Liver (tissue), 10 donors: ENCODE measurements at places on chromosomes 7 and 10. TPM values are rescaled to one million over a fixed set of nuclear protein-coding genes. Genes with fewer than 3 reads are reported as not detected.

Gene MPLKIP
- 20.5 TPM for total RNA-seq

Gene UCMA
- not detected for total RNA-seq

- DNase-seq: no peak
Observed at GRCh38 chr10:63441404-63441803, 24.4 kb downstream of the JMJD1C start.

DNA sequence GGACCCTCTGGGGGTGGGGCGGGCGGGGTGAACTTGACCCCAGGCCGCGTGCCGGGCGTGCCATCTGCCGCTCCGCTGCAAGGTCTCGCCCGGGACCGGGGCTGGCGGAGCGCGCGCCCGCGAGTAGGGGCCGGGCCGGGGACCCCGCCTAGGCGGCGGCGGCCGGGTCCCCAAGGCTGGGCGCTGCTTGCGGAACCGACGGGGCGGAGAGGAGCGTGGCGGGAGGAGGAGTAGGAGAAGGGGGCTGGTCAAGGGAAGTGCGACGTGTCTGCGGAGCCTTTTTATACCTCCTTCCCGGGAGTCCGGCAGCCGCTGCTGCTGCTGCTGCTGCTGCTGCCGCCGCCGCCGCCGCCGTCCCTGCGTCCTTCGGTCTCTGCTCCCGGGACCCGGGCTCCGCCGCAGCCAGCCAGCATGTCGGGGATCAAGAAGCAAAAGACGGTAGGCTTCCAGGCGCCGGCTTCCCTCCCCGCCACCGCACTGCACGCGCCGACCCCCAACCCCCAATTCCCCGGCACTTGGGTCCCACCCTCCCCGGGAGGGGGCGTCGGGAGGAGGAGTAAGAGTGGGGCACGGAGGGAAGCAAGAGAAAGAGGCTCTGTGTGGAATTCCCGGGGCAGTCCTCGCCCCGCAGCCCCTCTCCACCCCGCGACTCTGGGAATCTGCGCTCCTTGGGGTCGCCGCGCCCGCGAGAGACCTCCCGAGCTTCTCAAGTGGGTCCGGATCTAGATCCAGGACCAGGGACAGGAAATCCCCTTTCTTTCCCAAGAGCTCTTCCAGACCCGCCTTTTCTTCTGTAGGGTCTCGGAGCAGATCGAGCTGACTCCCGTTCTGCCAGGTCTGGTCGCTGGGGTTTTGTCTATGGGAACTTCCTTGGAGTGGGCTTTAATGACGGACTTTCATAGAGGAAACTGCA lies at the start of gene PAPSS2:
PAPSS2 (plus strand) TSS at position 308 of the 913 bp plus-strand sequence; CDS start at position 412, 104 bp downstream.
- DNase-seq: peak; percentile 47

GRCh38 chr7:122677149-122677548 lies 21.8 kb downstream of the RNF133 start:
- DNase-seq: no peak

DNA sequence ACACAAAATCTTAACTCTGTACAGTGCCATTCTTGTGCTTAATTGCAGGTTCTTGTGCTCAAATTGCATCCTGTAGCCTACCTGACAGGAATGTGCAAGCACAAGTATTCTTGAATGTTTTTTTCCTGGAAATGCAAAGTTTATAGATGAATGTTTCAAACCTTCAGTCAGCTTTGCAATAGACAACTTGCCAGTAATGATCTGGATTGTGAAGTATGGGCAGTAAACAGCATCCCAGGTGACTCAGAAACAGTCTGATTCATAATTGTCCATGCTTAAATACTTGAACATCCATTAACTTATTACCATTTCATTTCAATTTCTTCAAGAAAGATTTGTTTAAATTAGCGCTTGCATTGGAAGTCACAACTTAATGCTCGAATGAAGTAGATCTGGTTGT lies 347.2 kb downstream of the SDK1 start:
- DNase-seq: no peak

Gene FAM237B
- total RNA-seq: not detected

Gene KMT2C
- 35.3 TPM for total RNA-seq

Gene PLAU
- total RNA-seq: 0.67 TPM

- DNase-seq: no peak
Observed at GRCh38 chr10:8731121-8732095, 676.9 kb downstream of the GATA3 start.

DNA sequence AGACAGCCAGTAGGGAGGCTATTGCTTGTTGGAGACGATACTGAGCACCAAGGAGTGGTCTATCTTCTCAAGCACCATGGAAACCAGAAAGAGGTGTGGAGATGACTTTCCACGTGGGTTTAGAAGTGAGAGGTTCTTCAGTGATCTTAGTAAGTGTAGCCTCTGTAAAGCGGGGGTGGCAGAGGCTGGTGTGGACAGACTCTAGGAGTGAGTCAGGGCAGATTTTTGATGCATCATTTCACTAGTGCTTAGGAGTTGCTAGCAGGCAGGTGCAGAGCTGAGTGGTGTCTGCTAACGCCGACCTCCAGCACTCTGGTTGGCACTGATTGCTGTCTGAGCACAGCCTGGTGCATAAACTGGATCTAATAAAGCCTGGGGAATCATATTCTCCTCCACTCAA lies 78.4 kb upstream of the ADO start:
- DNase-seq: no peak

DNA sequence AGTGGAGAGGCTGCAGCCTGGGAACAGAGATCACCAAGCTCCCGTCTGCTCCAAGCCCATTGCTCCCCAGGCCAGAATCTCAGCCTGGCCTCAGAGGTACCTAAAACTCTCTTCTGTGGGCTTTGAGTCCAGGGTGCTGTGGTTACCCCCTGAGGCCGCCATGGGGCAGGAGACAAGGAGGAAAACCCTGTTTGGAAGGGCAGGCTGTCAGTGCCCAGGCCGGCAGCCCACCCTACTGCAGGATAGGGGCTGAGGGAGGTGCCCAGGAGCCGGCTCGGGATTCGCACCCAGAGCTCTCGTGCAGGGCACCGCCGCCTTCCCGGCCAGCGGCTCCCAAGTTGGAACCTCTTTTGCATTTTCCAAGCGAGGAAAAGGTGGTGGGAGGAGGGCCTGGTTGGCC lies 24.5 kb downstream of the UNCX start:
- DNase-seq: no peak

- DNase-seq: no peak
Observed at GRCh38 chr10:27285093-27285492, 44.5 kb upstream of the ACBD5 start.

DNA sequence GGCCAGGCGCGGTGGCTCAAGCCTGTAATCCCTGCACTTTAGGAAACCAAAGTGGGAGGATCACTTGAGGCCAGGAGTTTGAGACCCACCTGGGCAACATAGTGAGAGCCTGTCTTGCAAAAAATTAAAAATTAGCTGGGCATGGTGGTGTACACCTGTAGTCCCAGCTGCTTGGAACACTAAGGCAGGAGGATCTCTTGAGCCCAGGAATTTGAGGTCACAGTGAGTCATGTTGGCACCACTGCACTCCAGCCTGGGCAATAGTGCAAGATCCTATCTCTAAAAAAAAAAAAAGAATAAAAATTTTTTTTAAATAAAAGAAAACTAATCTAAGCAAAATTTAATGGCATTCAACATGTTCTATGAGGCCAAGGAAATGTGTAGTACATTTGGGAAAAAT lies 44.9 kb upstream of the UBN2 start:
- no peak for DNase-seq

- DNase-seq: no peak
Observed at GRCh38 chr7:135620980-135621850, 41.1 kb upstream of the STMP1 start.

Gene KLF14
- total RNA-seq: 0.08 TPM

DNA sequence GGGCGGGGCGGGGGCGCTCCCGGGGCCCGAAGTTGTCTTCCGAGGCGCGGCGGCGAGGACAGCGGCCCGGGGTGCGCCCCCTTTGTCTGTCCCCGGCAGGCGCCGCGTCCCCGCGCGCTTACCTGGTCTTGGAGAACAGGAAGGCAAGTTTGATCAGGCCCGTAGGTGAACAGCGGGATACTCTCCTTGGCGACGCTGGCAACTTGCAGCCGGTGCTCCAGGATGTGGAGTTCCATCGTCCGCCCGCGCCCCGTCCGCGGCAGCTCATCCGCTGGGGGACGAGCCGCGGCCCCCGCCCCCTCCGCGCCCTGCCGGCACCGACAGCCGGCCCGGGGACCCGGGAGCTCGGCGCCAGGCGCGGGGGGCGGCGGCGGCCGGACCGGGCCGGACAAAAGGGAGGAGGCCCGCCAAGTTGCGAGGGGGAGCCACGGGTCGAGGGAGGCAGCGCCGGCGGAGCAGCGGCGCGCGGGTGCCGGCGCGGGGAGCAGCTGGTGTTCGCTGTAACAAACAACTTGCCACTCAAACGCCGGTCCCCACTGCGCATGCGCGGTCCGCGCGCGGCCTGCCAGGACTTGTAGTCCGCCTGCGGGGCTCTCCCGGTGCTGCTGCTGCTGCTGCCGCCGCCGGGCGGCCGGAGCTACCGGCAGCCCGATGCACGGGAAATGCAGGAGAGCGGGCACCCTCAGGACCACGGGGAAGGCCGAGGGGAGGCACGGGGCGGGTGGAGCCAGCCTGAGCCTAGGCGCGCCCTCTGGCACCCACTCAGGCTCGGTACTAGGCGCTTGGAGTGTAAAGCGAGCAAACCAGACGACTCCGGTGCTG lies 35.6 kb upstream of the SPDYE3 start:
- peak; percentile 97 for DNase-seq

DNA sequence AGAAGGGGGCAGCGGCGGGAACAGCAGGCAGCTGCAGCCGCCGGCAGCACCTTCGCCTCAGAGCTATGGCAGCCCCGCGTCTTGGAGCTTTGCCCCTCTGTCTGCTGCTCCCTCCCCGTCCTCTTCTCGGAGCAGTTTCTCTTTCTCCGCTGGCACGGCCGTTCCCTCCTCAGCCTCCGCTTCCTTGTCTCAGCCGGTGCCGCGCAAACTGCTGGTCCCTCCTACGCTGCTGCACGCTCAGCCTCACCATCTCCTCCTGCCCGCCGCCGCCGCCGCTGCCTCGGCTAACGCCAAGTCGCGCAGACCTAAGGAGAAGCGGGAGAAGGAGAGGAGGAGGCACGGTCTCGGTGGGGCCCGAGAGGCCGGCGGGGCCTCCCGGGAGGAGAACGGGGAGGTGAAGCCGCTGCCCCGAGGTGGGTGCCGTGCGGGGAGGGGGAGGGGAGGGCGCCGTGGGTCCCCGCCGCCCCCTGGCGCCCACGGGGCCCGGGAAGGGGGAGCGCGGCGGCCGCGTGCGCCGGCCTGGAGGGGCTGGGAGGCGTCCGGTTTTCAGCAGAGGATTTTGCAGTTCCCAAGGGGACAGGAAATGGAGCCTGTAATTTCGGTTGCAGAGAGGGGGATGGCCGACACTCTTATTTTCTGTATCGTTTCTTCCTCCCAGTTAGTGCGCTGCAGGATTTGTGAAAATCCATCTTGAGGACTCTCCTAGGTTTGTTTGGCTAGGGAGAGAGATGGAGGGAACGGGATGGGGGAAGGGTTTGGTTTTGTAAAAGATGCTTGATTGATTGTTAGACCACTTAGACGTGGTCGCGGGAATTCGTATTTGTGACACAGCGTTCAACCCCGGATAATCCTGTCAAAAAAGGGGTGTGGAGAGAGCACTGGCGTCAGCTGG lies 630 bp downstream of the RSBN1L start:
- peak; percentile 70 for DNase-seq

Gene IMPDH1
- total RNA-seq: 5.0 TPM

DNA sequence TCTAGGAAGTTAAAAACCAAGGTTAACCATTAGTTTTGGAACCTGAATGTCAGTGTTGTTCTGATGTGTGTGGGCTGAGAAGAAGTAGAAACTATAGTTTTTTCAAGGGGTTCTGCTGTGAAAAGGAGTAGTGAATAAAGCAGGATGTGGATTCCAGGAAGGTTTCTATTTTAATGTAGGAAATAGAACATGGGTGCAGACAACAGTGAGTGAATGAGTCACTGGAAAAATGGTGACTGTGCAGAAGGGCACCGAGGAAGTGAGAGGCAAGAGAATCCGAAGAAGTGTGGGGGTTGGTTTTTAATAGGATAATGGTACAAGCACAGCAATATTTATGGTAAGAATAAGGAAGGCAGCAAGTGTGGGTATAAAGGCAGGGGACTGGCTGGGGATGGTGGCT lies 120.4 kb downstream of the ARHGAP21 start:
- no peak for DNase-seq

DNA sequence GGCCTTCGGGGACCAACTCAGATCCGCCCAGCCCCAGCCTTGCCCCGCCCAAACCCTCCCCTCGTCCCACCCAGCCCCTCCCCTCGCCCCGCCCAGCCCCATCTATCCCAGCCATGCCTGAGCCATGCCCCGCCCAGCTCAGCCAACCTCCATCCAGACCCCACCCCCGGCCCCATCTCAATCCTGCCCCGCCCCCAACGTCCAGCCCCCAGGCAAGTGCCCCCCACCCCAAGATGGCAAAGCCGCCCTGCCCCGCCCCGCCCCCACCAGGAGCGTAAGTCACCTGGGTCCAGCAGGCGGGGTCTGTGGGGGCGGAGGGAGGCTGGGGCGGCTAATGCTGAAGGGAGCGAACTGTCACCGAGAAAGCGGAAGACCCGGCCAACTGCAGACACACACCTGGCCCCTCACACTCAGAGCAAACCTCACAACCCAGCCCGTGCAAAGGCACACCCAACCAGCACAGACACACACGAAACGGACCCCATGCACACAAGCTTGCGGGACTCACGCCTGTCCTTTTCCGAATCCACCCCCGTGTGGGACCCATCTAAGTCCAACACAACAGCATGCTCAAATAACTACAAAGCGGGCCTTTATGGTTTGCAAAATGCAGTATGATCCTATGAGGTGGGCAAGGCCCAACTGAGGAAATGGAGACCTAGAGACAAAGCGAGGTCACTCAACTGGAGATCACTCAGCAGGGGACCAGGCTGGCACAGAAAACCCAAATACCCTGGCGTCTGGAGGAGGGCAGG lies 11.5 kb upstream of the OGA start:
- peak; percentile 79 for DNase-seq

DNA sequence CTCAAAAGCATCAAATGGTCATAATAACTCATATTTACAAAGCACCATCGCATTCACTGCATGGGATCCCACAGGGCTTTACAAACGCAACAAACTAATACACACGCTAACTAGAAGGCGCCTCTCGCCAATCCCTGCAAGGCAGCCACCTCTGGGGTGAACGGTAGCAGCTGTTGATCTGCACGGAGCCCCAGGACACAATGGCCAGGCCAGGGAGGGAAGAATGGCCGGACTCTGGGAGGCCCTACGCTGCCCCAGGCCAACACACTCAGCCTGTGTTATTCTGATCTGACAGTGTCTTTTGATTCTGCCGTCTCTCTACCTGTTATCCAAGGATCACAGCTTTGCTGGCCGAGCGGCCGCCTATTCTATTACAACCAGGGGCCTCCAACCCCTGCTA lies 41.8 kb downstream of the HABP2 start:
- DNase-seq: no peak

GRCh38 chr10:28845009-28845682 lies 167.8 kb downstream of the BAMBI start:
- no peak for DNase-seq

- DNase-seq: no peak
Observed at GRCh38 chr7:112940314-112940732, 146.3 kb downstream of the GPR85 start.

- no peak for DNase-seq
Observed at GRCh38 chr10:49183596-49184542, 4.3 kb downstream of the TMEM273 start.

DNA sequence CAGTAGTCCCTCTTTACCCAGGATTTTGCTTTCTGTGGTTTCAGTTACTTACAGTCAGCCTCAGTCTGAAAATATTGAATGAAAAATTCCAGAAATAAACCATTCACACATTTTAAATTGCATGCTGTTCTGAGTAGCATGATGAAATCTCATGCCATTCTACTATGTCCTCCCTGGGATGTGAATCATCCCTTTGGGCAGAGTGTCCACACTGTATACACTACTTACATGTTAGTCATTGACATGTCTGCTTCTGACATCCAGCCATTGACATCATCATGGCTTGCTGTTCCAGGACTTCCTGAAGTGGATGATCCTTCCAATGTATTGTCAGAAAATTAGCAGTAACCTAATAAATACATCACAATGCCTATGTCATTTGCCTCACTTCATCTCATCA lies 34.6 kb upstream of the MALRD1 start:
- no peak for DNase-seq

Gene PODXL
- 1.2 TPM for total RNA-seq

Gene NXPH1
- not detected for total RNA-seq
